Activated T-helper 1 cell treated with anti-CD3 and anti-CD28 coated beads, Interleukin-12 subunit alpha, Interleukin-12 subunit beta, Interleukin-2, Interleukin-4 antibody, amounts not matched to agents 30 ng/mL and 10 ng/mL and 1 ng/mL, durations not matched to agents 14 hours and 24 hours and 36 hours (primary cell): ENCODE measurements at places on chromosomes 2 and 18. TPM values are rescaled to one million over a fixed set of nuclear protein-coding genes. Genes with fewer than 3 reads are reported as not detected.

The CIB4 gene
- total RNA-seq = not detected in 2 replicates

The TMEM169 gene
- total RNA-seq = 0.93 and 2.2 TPM in 2 replicates

The MYO5B gene
- 0.12 TPM in 1 of 2 replicates, not detected in the other for total RNA-seq

The LONRF2 gene
- total RNA-seq = 0.23 and 0.32 TPM in 2 replicates

- DNase-seq = no peak
Observed at GRCh38 chr18:62460851-62461300, 61.9 kb upstream of the ZCCHC2 start.

GRCh38 chr2:110120171-110121051 is 4.8 kb upstream of the MALL start:
- DNase-seq = no peak

DNA sequence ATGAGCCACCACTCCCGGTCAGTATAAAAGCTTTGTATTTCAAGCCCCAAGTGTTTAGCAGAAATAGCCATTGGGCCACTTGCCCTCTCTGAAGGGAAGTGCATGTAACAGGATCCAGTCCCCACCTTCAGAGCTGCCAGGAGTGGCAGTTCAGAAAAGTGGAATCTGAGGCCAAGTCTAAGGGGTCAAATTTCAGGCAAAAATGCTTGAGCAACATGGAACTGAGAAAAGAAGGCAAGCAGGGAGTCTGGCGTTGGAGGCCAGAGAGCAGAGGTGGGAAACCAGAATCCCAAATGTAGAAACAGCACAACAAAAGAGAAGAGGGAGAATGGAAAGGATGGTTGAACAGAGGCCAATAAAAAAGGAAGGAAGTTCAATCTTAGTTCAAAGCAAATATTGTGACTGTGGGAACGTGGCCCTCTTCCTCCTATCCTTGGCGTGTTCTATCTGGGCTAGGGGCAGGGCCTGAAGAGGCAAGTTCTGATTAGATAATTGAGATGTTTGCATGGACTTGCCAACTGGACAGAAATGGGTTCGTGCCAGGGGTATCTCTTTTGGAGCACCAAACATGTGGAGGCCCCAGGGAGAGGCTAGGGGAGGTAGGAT is 102.2 kb downstream of the AP1S3 start:
- no peak for DNase-seq

DNA sequence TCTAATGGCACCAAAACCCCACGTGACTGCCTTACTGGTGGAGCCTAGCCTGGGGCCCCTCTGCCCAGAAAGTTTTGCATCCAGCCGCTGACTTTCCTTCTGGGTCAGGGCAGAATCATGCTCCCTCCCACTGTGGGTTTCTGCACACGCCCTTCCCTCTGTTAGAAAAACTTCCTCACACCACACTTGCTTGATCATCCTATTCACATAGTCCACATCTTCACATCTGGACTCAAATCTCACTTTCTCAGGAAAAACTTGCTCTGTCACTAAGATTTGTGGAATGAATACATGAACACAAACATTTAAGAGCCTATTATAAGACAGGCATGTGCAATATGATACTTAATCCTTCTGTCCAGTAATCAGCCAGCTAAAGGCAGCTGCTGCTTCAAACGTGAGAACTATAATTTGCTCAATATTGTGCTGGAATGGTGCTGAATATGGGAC is 274.7 kb downstream of the RND3 start:
- DNase-seq = no peak

DNA sequence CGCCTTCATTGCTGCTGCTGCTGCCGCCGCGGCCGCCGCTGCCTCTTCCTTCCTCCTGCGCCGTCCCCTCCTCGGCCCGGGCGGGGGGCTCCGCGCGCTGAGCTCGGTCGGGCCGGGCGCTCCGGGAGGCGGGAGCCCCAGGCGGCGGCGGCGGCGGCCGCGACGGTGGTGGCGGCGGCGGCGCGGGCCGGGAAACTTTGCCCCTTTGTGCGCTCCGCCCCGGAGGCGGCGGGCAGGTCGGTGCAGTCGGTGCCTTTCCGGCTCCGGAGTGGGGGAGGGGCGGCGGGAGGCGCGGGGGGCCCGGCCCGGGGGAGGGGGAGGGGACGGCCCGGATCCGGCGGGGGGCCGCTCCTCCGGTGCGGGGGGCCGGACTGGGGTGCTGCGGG is 205 bp downstream of the TET3 start:
- peak; percentile 54 for DNase-seq
